ENCODE measurements at places on chromosomes 7 and 10.

GRCh38 chr7:47428052-47428767 is 153.7 kb downstream of the TNS3 start:
- DNase-seq = no peak

GRCh38 chr7:122849957-122850328 is 36.3 kb downstream of the CADPS2 start:
- no peak for DNase-seq

DNA sequence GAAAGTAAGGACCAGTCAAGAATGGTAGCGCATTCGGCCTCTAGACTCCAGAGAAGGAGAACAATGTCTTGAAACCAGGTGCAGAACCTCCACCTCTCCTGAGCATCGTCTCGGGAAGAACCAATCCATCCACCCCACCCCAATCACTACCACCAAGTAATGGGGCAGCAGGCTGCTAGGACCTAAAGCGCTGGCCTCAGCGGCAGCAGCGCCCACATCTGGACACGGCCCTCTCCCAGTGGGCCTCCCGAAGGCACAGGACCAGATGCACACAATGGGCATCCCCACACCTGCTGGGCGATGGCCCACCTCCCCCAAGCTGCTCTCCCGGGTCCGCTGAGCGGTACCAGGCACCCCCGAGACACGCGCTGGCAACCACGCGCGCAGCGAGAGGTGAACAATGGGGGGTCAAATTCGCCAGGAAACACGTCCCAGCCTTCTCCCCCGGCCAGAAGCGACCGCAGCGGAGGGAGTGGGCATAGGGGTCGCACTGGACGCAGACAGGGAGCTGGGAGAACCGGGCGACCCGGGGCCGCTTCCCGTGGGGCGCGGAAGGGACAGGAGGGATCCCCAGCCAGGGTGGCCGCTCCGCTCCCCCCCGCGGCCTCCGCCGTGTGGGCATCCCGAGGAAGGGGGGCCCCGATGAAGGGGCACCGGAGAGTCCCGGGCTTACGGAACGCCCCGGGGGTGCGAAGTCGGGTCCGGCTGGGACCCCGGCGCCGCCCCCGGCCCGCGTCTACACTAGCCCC is 506 bp downstream of the CTTNBP2 start:
- no peak for DNase-seq

DNA sequence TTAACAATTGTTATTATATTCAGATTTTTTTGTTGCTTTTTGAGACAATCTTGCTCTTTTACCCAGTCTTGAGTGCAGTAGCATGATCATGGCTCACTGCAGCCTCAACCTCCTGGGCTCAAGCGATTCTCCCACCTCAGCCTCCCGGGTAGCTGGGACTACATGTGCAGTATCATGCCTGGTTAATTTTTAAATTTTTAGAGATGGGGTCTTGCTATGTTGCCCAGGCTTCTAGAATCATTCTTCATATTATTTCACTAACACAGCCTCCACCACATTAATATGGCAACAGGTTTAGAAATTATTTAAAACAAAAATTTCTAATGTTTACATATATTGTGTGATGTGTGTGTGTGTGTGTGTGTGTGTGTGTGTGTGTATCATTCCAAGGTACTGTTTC is 1.4 kb upstream of the LAMTOR4 start:
- DNase-seq = no peak

GRCh38 chr7:39429421-39429820 is 136.8 kb upstream of the YAE1 start:
- DNase-seq = no peak

GRCh38 chr7:139589474-139589873 is 66.0 kb downstream of the CLEC2L start:
- no peak for DNase-seq

GRCh38 chr10:519716-520401 is 169.6 kb downstream of the DIP2C start:
- no peak for DNase-seq

- DNase-seq = no peak
Measured at GRCh38 chr10:68899186-68899745, 1.8 kb upstream of the DDX50 start.

- no peak for DNase-seq
Measured at GRCh38 chr7:141974831-141975230, 1.3 kb upstream of the TAS2R38 start.

- no peak for DNase-seq
Measured at GRCh38 chr7:130521258-130521951, 29.5 kb downstream of the MEST start.

DNA sequence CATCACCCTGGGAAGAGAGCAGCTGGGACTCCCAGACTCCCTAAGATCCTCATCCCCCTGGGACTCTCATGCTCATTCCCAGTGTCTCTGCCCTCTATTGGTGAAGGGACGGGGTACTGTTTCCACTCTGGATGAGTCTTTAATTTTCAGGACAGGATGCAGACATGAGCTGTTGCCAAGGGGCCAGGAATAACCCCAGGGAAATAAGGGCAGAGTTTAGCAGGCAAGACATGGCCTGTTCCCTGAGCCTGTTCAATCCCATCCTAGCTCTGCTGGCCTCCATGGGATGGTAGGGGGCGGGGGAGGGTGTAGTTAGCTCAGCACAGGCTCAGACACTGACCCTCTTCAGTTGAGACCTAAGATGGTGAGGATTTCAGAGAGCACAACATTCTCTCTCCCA is 14.0 kb downstream of the C10orf105 start:
- no peak for DNase-seq

GRCh38 chr7:68770649-68771048 is 827.6 kb upstream of the AUTS2 start:
- DNase-seq = no peak

GRCh38 chr7:83475420-83475819 is 173.5 kb downstream of the SEMA3E start:
- DNase-seq = no peak

DNA sequence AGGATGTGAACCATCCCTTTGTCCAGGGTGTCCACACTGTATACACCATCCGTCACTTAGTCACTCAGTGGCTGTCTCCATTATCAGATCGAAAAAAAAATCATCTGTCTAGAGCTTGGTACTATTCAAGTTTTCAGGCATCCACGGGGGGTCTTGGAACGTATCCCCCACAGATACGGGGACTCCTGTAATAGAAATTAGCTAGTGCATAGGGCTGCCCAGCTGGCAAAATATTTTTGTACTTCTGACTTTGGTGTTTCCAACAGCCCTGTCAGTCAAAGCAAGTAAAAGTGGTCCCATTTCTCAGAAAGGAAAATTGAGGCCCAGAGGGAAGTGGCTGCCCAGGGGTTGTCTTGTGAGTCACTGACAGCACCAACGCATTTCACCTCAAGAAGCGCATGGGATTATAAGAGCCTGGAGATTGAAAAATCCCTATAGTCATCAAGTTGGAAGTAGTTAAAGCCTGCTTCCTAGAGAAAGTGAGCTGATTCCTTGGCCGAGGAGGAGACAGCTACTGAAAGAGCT is 52.1 kb upstream of the SLC29A3 start:
- DNase-seq = no peak

DNA sequence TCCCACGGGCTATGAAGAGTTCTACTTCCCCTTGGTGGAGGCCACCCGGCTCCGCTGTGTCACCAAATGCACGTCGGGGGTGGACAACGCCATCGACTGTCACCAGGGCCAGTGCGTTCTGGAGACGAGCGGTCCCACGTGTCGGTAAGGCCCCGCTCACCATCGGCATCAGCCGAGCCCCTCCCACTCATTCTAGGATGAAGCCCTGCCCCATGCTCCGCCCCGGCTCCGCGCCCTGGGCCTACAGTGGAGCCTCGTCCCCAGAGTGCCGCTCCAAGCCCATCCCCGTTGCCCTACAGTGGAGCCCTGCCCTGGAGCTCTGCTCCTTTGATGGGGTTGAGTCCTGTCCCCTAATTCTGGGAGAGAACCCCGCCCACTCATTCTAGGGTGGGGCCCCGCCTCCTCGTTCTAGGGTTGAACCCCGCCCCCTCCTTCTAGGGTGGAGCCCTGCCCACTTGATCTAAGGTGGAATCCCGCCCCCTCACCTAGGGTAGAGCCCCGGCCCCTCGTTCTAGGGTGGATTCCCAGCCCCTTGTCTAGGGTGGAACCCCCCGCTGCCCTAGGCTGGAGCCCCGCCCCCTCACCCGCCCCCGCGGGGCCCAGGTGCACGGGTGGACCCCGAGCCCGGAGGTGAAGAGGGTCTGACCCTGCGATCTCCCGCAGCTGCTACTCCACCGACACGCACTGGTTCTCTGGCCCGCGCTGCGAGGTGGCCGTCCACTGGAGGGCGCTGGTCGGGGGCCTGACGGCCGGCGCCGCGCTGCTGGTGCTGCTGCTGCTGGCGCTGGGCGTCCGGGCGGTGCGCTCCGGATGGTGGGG is 3.4 kb upstream of the MUC12 start:
- peak; percentile 62 for DNase-seq

GRCh38 chr10:126068322-126068721 is 172.0 kb downstream of the FANK1 start:
- no peak for DNase-seq

DNA sequence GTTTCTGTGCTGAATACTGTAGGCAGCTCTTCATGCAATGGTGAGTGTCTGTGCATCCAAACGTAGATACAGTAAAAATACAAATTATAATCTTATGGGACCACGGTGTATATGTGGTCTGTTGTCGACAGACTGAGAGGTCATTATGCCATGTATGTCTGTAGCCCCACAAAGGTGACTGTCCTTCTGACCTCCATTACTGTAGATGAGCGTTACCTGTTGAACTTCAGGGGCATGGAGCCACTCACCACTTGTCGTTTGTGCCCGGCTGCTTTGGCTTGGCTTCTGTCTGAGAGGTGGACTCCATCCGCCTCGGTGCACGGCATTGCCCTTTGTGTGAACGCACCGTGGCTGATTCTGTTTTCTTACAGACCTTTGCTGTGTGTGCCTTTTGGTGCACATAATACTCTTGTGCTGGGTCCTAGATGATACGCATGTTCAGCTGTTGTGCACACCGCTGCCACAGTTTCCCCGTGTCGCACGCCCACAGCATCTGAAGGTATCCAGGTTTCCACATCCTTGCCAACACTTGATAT is 2.9 kb downstream of the UBE3C start:
- no peak for DNase-seq

DNA sequence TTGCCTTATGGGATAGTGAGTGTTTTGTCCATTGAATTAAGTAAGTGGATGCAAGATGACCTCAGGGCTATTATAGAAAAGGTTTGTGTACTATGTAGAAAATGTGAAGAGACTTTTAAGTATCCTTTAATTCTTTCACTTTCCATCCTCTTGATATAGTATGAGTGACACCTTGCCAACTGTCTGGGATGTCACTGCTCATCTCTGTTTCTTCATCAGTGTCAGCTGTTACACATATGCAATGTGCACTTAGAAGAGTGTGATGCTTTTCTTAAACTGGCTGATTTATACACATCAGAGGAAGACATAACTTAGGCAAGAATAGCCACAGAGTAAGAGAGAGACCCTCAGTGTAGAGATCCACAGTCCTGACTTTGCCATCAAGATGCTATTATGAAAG is 8.7 kb upstream of the ACTA2 start:
- no peak for DNase-seq

GRCh38 chr7:158754746-158755444 is 50.3 kb upstream of the NCAPG2 start:
- DNase-seq = no peak

GRCh38 chr7:99120501-99120900 is 23.4 kb downstream of the SMURF1 start:
- DNase-seq = no peak

DNA sequence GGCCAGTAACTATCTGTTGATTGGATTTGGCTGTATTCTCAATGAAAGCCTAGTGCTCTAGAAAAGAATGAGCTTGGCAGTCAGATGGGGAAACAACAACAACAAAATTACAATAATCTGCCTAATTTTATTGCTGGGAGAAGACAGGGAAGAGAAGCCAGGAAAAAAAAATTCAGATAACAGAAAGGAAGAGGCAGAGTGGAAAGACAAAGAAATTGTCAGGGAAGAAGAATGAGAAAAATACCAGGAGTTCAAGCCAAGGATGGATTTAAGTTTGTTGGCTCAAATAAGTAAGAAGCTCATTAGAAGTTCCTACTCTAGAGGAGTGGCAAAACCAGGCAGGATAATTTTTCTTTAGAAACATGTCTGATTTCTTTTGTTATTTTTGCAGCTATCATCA is 45.9 kb upstream of the PRKG1 start:
- DNase-seq = no peak

DNA sequence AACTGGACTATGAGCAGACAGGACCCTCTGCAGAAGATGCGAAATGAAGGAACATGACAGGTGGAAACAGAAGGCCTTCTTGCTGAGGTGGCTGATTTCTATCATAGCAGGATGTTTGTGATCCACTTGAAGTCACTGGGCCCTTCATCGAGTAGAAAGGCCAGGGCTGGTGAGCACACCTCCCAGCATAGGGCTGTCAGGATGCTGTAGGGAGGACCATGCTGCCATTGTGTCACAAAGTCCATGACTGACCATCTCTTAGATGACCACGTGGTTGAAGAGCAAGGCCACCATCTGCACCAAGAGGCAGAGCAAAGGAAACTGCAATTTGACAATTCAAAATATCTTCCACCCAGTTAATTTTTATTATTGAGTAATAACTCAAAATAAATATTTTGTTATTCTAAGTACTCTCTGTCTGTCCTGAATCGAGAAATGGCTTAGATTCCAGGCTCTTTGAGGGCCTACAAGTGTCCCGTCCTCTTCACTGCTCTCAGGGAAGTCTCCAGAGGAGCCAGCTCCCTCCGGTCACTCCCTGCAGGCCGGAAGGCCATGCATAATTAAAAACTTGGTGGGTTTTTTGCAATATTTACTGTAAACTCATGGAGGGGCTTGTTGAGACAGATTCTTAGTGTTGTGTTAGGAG is 249.3 kb upstream of the ZMIZ1 start:
- no peak for DNase-seq

GRCh38 chr7:101891936-101892640 is 74.7 kb downstream of the CUX1 start:
- no peak for DNase-seq

DNA sequence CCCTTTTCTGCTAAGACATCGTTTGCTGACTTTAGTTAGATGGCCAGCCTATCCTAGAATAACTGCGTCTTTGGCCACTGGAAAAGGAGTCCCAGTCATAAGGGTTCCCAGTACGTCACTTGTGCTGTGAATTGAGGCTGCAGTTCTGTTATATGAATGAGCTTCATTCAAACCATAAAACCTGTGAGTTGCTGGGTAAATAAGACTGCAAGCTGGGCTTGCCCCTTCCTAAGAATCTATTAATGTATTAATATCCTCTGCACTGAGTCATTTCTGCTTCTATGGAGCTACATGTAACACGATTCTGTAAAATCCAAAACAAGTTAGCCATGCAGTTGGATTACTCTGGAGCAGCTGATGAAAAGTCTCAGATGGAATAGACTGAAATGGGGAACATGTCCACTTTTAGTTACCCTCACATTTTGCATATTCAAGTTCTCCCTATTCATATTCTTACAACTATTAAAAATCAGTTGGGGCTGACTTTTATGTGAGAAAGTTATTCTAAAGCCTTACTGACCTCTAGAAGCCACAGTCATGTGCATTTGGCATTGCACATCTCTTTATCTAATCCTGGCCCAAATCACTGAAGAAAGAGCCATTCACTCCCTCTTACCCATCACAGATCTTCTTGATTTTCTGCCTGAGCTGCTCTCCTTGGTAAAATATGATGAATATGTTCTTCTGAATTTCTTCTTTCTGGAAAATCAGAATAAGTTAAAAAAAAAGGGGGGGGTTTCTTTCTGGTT is 41.8 kb upstream of the TMEM213 start:
- no peak for DNase-seq

- no peak for DNase-seq
Measured at GRCh38 chr7:81549484-81550016, 220.3 kb downstream of the HGF start.
